Thoracic aorta (tissue), 2 donors: ENCODE measurements at places on chromosomes 12 and 14.
A peak's percentile ranks its signal among the peaks of the same experiment; 100 is the strongest.

DNA sequence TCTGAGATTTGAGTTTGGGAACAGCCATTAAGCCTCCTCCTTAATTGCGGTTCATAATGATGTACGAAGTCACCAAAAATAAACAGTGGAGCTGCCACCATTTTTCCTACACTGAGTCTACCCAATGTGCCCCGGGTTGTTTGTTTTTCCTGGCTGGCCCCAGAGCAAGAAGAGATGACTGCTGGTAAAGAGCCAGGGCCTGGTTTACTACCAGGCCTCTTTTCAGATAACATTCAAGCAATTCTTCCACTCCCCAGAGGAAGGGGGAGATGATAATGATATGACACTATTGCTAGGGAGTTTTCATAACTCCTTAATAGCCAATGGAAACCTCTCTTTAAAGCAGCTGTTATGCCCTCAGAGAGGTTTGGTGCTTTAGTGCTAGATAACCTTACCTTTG lies 42.3 kb downstream of the BRAP start:
- no peaks in the 10 kb centered on the region for H3K4me1 ChIP-seq
- peak overlapping the region; percentile 44 for H3K27ac ChIP-seq
- H3K27me3 ChIP-seq: no peaks in the 10 kb centered on the region
- H3K36me3 ChIP-seq: peaks cover 21% of the 10 kb centered on the region
- no peak overlapping the region for H3K4me3 ChIP-seq

- H3K4me1 ChIP-seq: no peaks in the 10 kb centered on the region
- DNase-seq: no peak
- H3K4me3 ChIP-seq: no peak overlapping the region
- H3K27ac ChIP-seq: no peak overlapping the region
- no peaks in the 10 kb centered on the region for H3K27me3 ChIP-seq
- no peaks in the 10 kb centered on the region for H3K36me3 ChIP-seq
Observed at GRCh38 chr14:23245282-23245681, 7.5 kb downstream of the RNF212B start.

DNA sequence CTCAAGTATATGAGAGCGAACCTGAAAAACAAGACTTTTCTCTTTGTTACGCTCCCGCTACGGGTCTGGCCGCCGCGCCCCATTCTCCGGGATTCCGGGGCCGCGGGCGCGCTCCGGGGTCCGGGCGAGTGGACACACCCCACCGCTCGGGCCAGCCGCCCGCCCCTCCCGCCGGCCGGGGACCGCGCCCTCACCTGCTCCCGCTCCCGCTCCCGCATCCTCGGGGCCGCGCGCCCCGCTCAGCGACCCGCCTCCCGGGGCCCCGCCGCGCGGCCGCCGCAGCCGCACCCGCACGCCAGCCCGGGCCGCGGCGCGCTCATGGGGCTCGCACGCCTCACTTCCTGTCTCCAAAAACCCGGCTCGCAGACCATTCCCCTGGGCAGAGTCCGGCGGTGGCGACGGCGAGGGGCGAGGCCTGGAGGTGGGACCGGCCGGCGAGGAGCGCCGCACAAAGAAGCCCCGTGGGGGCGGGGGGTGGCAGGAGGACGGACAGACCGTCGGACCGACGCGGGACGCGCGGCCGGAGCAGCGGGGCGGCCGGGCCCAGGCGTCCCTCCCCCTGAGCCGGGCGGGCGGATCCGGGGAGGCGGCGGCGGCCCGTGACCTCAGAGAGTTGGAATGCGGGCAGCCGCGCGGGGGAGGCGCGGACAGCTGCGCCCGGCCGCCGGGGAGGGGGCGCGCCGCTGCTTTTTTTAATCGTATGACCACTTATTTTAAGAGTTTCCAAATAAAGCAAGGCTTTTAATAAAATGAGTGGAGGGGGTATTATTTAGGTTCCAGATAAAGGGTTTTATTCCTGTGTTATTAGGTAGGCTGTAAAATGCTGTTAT lies at the start of gene PTPN21:
TSS of gene PTPN21 (minus strand) at position 551 of the 830 bp plus-strand sequence. CDS start 4,590 bp downstream, outside the sequence.
- H3K4me3 ChIP-seq: peak within 1 kb of the TSS; percentile 79
- peak within 1 kb of the TSS; percentile 91 for H3K27ac ChIP-seq
- H3K36me3 ChIP-seq: peaks cover 3% of the 10 kb centered on the region
- no peak for DNase-seq
- peaks cover 42% of the 10 kb centered on the region for H3K4me1 ChIP-seq

- H3K27me3 ChIP-seq: no peaks in the 10 kb centered on the region
- no peak overlapping the region for H3K4me3 ChIP-seq
- H3K4me1 ChIP-seq: peaks cover 6% of the 10 kb centered on the region
Observed at GRCh38 chr12:71011261-71011660, 90.7 kb upstream of the PTPRR start.

DNA sequence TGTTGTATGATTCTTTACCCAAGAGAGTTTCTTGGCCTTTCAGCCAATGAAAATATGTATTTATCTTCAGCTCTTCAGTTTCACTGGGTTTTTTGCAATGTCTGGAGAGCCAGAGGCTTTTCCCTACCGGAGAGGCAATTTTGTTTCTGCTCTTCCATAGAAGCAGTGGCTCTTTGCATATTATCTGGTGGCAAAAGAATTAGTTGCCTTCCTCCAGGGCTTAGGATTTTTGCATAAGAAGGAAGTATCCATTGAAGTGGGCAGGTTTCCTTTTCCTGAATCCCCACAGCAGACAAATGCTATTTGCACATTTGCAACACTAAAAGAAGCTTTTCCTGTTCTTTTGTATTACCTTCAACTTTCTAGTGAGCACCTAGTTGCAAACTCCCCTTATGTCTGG lies 75.2 kb downstream of the NTS start:
- no peaks in the 10 kb centered on the region for H3K36me3 ChIP-seq
- no peak overlapping the region for H3K27ac ChIP-seq
- H3K4me1 ChIP-seq: no peaks in the 10 kb centered on the region
- no peak overlapping the region for H3K4me3 ChIP-seq

- H3K27ac ChIP-seq: no peak overlapping the region
- DNase-seq: no peak
- no peaks in the 10 kb centered on the region for H3K4me1 ChIP-seq
- H3K4me3 ChIP-seq: no peak overlapping the region
- no peaks in the 10 kb centered on the region for H3K36me3 ChIP-seq
- H3K27me3 ChIP-seq: no peaks in the 10 kb centered on the region
Observed at GRCh38 chr12:78186670-78187069, 356.0 kb downstream of the NAV3 start.

- no peak overlapping the region for H3K4me3 ChIP-seq
- no peaks in the 10 kb centered on the region for H3K36me3 ChIP-seq
- H3K27me3 ChIP-seq: no peaks in the 10 kb centered on the region
- H3K27ac ChIP-seq: no peak overlapping the region
Observed at GRCh38 chr14:39626589-39627576, 194.7 kb upstream of the FBXO33 start.
